ENCODE measurements at places on chromosomes 1 and 21. TPM values are rescaled to one million over a fixed set of nuclear protein-coding genes. Genes with fewer than 3 reads are reported as not detected.

DHRS3 gene
- total RNA-seq = 33.7 TPM

BRINP3 gene
- total RNA-seq = not detected

SIM2 gene
- 0.32 TPM for total RNA-seq

OR10Z1 gene
- not detected for total RNA-seq

CCDC24 gene
- 1.9 TPM for total RNA-seq

PIK3CD gene
- total RNA-seq = 4.2 TPM

KCNE2 gene
- total RNA-seq = not detected

CD1D gene
- total RNA-seq = not detected

DENND2D gene
- total RNA-seq = 2.3 TPM

FCRL4 gene
- total RNA-seq = not detected

RNF186 gene
- total RNA-seq = not detected

ADAMTS5 gene
- under 0.01 TPM for total RNA-seq

HSF2BP gene
- 1.6 TPM for total RNA-seq

DIRAS3 gene
- 0.97 TPM for total RNA-seq

ADGRL4 gene
- total RNA-seq = 82.2 TPM

PLPPR4 gene
- not detected for total RNA-seq

ETNK2 gene
- total RNA-seq = 9.1 TPM

IL12RB2 gene
- total RNA-seq = not detected

RGS8 gene
- not detected for total RNA-seq

MEX3A gene
- 5.8 TPM for total RNA-seq

AMPD1 gene
- total RNA-seq = not detected

PLA2G5 gene
- total RNA-seq = 0.46 TPM

CIART gene
- 0.65 TPM for total RNA-seq

ACTL8 gene
- total RNA-seq = under 0.01 TPM

LRRC39 gene
- total RNA-seq = 0.30 TPM

HSPB7 gene
- total RNA-seq = not detected

GPR153 gene
- total RNA-seq = 1.4 TPM

C8B gene
- total RNA-seq = not detected

CNR2 gene
- total RNA-seq = not detected

C21orf58 gene
- total RNA-seq = 6.4 TPM

MMEL1 gene
- 1.5 TPM for total RNA-seq

CELA3A gene
- not detected for total RNA-seq

KANK4 gene
- not detected for total RNA-seq

UMODL1 gene
- total RNA-seq = not detected

Measured in epithelial cell of umbilical artery (primary cell).